ENCODE measurements at places on chromosomes 4 and X.
A peak's percentile ranks its signal among the peaks of the same experiment; 100 is the strongest.

GRCh38 chrX:53269536-53270107, 11.8 kb downstream of the IQSEC2 start:
- peaks cover 12% of the 10 kb centered on the region for H3K27me3 ChIP-seq
- no peak overlapping the region for H3K4me3 ChIP-seq
- H3K36me3 ChIP-seq = no peaks in the 10 kb centered on the region
- no peak overlapping the region for H3K27ac ChIP-seq

DNA sequence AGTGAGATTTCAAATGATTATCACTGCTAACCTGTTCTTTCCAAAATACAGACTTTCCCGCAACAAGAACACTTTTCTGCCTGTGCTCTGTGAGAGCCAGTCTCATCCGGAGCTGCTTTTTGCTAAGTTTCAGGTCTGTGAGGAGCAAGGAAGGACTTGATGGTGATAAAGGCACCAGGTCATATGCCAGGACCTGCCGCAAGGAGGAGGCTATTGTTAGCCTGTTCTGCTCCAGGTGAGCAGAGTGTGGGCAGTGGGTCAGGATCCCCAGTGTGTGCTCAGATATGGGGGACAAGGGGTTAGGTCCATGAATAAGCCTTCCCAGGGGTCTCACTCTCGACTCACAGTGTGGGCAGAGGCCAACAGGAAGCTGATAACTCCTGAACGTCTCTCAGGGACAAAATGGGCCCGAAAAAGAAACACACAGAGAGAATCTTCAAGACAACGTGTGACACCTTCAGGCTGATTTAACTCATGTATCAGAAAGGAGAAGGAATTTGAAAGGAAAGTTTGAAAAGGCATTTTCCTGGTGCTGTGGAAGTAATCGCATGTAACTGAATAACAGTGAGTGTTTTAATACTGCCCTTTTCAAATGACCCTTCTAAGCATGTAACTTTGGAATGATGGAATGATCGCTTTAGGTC, 57.7 kb upstream of the PDLIM3 start:
- H3K4me1 ChIP-seq = no peaks in the 10 kb centered on the region
- no peak for DNase-seq
- no peak overlapping the region for H3K4me3 ChIP-seq
- peaks cover 28% of the 10 kb centered on the region for H3K27me3 ChIP-seq

- no peak overlapping the region for H3K4me3 ChIP-seq
- no peaks in the 10 kb centered on the region for H3K36me3 ChIP-seq
- no peaks in the 10 kb centered on the region for H3K27me3 ChIP-seq
- peaks cover 8% of the 10 kb centered on the region for H3K4me1 ChIP-seq
- no peak for DNase-seq
Measured at GRCh38 chr4:108051343-108051742, 61.7 kb downstream of the HADH start.

DNA sequence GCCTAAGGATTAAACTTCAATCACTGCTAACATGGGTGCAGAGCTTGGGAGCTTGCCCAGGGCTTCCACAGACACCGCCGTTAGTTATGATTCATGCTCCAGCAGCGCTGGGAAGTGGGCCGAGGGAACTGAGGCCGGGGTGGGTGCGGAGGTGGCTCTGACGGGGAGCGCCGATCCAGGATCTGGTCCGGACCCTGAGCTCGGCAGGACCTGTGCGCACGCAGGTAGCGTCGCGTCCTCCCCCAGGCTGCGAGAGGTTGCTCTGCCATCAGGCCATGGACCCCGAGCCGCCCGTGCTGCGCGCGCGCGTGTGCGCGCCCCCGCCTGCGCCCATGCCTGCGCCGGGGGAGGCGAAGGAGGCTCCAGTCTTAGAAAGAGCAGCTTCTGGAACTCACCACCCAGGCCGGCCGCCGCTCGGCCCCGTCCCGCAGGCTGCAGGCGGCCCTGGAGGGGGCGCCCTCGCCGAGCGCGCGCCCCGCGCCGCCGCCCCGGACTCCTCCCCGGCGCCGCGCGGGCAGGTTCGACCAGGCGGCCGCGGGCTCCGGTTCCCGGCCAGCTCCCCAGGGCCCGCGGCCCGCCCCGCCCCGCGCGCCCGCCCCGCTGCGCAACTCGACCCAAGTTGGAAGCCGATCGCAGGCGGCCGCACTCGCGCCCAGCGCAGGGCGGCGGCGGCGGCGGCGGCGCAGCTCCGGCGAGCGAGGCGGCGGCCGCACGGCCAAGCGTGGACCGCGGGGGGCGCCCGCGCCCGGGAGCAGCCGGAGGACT, 732 bp upstream of the ADRA2C start:
- no peak overlapping the region for H3K4me3 ChIP-seq
- H3K27me3 ChIP-seq = peaks cover 12% of the 10 kb centered on the region
- no peak overlapping the region for H3K27ac ChIP-seq
- no peaks in the 10 kb centered on the region for H3K36me3 ChIP-seq
- peaks cover 7% of the 10 kb centered on the region for H3K4me1 ChIP-seq

- H3K27me3 ChIP-seq = no peaks in the 10 kb centered on the region
- DNase-seq = no peak
- no peak overlapping the region for H3K27ac ChIP-seq
- no peak overlapping the region for H3K4me3 ChIP-seq
- H3K4me1 ChIP-seq = peaks cover 35% of the 10 kb centered on the region
Measured at GRCh38 chrX:44974451-44974850, 101.5 kb downstream of the KDM6A start.

DNA sequence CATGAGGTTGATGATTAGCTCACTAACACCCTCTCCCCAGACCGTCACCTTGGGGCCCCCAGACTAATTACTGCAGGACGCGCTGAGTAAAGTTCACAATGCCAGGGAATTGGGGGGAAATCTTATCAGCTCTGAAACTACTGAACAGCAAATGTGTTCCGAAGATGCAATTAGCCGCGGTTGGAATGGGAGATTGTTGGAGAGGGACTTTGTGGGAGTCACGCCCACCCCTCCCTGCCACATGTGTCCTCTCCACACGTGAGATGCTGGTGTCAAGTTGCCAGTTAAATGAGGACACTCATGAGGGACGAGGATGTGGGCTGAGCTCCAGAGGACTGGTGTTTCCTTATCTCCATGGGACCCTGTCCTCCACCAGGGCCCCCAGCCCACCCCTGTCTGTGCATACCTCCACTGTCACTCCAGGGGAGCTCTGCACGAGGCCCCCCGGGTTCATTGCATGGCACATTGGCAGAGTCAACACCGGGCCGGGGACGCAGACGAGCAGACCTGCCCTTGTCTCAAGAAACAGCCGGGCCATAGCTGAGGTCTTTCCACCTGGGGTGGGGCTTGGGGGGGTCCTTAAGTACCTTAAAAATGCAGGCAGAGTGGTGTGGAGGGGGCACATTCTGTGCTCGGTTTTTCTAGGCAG, 175.4 kb upstream of the PSAPL1 start:
- no peaks in the 10 kb centered on the region for H3K36me3 ChIP-seq
- no peak for DNase-seq
- H3K4me3 ChIP-seq = no peak overlapping the region
- no peaks in the 10 kb centered on the region for H3K4me1 ChIP-seq

GRCh38 chrX:113202601-113203000, 362.0 kb upstream of the AMOT start:
- H3K4me3 ChIP-seq = no peak overlapping the region
- no peaks in the 10 kb centered on the region for H3K4me1 ChIP-seq
- H3K27ac ChIP-seq = no peak overlapping the region
- H3K27me3 ChIP-seq = no peaks in the 10 kb centered on the region

DNA sequence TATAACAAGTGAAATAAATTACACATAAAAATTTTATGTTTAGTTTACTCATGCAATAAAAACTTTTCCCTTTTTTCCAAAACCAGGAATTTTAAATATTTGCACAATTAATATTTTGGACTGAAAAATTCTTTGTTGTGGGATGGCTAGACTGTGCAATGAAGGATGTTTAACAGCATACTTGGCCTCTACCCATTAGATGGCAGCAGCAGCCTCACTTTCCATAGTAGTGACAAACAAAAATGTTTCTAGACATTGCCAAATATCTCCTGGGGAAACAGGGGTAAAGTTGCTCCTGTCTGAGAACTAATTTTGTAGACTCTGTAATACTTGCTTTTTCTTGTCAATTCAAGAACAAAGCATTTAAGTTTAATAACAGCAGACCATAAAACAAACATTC, 49.8 kb downstream of the SCLT1 start:
- no peak for DNase-seq
- no peaks in the 10 kb centered on the region for H3K36me3 ChIP-seq
- H3K4me3 ChIP-seq = no peak overlapping the region
- H3K27me3 ChIP-seq = no peaks in the 10 kb centered on the region
- H3K4me1 ChIP-seq = peaks cover 11% of the 10 kb centered on the region
- no peak overlapping the region for H3K27ac ChIP-seq

- peak within 1 kb of the TSS; percentile 69 for H3K27ac ChIP-seq
- no peaks in the 10 kb centered on the region for H3K36me3 ChIP-seq
- DNase-seq = peak; percentile 69
- no peaks in the 10 kb centered on the region for H3K27me3 ChIP-seq
Measured at GRCh38 chrX:49171752-49172279, at the start of gene PLP2. Gene PLP2, plus strand, starts transcription at chrX:49171898. Its CDS starts 103 bp downstream, at chrX:49172001.

DNA sequence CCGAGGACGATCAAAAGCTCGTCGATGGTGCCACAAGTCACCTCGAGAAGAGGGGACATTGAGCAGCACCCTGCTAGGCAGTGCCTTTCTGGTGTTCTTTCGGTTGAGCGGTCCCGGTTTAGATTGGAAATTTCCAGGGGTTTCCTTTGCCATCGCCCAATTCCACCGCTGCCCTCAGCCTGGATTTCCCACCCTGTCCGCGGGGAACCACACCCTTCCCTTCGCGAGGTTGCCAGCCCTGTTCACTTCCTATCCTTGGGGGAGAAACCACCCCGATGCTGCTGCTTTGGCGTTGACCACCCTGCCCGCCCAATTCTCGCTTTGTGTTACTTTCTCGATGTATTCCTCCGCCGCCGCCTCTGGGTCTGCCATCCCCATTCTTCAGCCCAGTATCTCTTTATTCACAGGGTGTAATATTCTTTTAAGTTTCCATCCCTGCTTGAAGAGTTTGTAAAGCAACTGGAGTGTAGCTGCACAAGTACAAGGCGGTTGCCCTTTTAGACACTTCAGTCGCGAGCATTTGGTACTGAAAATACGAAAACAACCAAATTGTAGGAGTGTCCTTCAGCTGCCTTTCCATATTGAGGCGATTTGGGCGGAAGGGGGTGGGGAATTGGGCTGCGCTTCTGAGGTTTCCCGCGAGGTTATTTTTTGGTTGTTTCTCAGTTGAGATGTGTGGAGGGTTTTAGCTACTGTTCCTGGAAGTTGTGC, 1.1 kb downstream of the OGT start:
- H3K4me1 ChIP-seq = peaks cover 16% of the 10 kb centered on the region
- H3K4me3 ChIP-seq = peak overlapping the region; percentile 99

GRCh38 chrX:107429090-107429489, 20.4 kb upstream of the FRMPD3 start:
- DNase-seq = no peak
- no peaks in the 10 kb centered on the region for H3K4me1 ChIP-seq
- H3K27ac ChIP-seq = no peak overlapping the region
- H3K36me3 ChIP-seq = peaks cover 6% of the 10 kb centered on the region
- H3K27me3 ChIP-seq = peaks cover 8% of the 10 kb centered on the region

GRCh38 chrX:119030990-119031389, 41.8 kb upstream of the CT47C1 start:
- no peaks in the 10 kb centered on the region for H3K27me3 ChIP-seq
- DNase-seq = no peak
- no peak overlapping the region for H3K27ac ChIP-seq
- no peak overlapping the region for H3K4me3 ChIP-seq
- no peaks in the 10 kb centered on the region for H3K4me1 ChIP-seq

GRCh38 chrX:46584736-46585135, 11.2 kb downstream of the CHST7 start:
- peaks cover 14% of the 10 kb centered on the region for H3K4me1 ChIP-seq
- H3K36me3 ChIP-seq = no peaks in the 10 kb centered on the region
- H3K4me3 ChIP-seq = no peak overlapping the region

DNA sequence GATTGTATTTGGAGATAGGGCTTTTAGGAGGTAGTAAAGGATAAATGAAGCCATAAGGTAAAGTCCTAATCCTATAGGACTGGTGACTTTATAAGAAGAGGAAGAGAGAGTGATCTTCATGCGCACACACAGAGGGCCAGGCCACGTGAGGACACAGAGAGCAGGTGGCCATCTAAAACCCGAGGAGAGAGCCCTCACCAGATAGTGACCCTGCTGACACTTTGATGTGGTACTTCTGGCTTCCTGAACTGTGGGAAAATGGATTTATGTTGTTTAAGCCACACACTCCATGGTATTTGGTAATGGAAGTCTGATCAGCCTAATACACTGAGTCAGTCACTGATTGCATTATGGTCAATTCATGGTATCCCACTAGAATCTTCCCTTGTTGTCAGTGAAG, 164.9 kb upstream of the TAPT1 start:
- no peaks in the 10 kb centered on the region for H3K4me1 ChIP-seq
- DNase-seq = no peak
- no peaks in the 10 kb centered on the region for H3K36me3 ChIP-seq
- H3K27ac ChIP-seq = no peak overlapping the region
- no peak overlapping the region for H3K4me3 ChIP-seq
- H3K27me3 ChIP-seq = peaks cover 5% of the 10 kb centered on the region

DNA sequence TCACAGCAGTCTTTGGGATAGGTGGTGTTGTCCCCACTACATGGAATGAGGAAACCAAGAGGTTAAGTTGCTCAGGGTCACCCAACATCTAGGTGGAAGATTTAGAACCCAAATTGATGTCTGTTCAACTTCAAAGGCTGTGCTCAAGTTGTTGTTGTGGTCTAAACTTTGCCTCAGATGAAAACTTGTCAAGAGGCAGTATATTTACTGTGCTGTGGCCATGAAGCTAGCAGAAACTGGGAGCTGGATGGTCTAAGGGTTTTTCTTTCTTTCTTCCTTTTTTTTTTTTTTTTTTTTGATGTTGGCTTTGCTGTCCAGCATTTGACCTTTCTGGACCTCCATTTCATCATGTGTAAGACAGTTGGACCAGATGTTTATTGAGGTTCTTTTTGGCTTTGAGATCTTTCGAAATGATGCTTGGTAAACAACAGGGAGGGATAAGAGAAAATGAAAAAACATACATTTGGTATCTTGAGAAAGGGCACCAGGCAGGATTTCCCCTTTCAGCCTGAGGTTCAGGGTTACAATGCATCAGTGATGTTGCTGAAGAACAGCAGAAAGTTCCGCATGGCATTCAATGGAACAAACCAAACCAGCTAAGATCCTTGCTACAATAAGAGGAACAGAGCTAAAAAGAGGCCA, 166.2 kb upstream of the RPS6KA3 start:
- H3K27me3 ChIP-seq = no peaks in the 10 kb centered on the region
- DNase-seq = no peak
- H3K4me3 ChIP-seq = no peak overlapping the region
- H3K4me1 ChIP-seq = peaks cover 10% of the 10 kb centered on the region
- H3K27ac ChIP-seq = peak overlapping the region; percentile 47
- no peaks in the 10 kb centered on the region for H3K36me3 ChIP-seq

- H3K27ac ChIP-seq = no peak overlapping the region
- no peak for DNase-seq
- H3K4me3 ChIP-seq = no peak overlapping the region
- H3K4me1 ChIP-seq = no peaks in the 10 kb centered on the region
Measured at GRCh38 chr4:117825600-117825999, 208.7 kb upstream of the NDST3 start.

- no peaks in the 10 kb centered on the region for H3K27me3 ChIP-seq
- H3K27ac ChIP-seq = no peak overlapping the region
- H3K4me3 ChIP-seq = no peak overlapping the region
- DNase-seq = no peak
Measured at GRCh38 chrX:96997196-96997595, 113.5 kb downstream of the RPA4 start.

All from natural killer cell treated with Interleukin-12 subunit alpha and Interleukin-12 subunit beta and Interleukin-15 and Interleukin-18, amount 100 ng/mL, for 72 hours (primary cell).